CD4-positive, alpha-beta T cell (primary cell): ENCODE measurements at places on chromosomes 6 and 20.

- no peak for DNase-seq
These were observed 34.9 kb upstream of the AKIRIN2 start for GRCh38 chr6:87736809-87737540.

- DNase-seq = no peak
These were observed 120.1 kb downstream of the SNX5 start for GRCh38 chr20:17848249-17849048.

DNA sequence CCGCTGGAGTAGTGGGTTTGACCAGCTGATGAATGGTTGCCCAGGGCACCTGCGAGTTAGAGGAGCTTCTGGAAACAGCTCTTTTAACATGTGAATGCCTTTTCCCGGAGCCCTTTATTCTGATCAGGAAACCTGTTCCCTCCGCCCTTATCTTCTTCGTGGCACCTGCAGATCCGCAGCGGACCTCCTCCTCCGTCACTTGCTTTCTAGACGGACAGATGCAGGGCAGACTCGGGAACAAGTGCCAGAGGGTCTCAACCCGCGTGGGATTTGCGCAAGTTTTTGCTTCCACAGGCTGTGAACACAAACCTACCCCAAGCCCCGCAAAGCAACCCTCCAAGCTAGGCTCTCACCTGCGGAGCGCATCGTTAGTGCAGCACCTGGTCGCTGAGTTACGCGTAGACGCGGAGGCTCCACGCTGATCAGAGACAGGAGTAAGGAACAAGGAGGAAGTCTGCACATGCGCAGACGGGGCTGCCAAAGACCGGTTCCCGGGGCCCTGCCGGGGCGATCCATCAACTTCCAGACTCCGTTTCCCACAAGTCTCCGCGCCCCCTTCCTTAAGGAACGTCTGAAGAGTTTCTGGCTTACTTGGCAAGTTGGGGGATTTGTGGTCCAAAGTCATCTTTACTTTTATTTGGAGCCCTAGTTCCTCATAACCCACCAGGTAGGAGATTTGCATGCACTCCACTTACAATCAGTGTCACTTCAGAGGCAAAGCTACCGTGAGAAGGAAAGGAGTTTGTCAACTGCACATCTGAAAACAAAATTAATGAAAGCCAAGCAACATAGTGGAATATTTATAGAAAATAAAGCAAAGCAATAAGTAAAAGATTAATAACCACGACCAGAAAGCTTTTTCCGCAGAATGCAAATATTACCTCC is 52.7 kb upstream of the ELMO2 start:
- DNase-seq = no peak

- peak; percentile 80 for DNase-seq
These were observed 15.1 kb upstream of the ZNF217 start for GRCh38 chr20:53608456-53609452.

GRCh38 chr6:96613291-96613999 is 50.5 kb downstream of the FHL5 start:
- no peak for DNase-seq

DNA sequence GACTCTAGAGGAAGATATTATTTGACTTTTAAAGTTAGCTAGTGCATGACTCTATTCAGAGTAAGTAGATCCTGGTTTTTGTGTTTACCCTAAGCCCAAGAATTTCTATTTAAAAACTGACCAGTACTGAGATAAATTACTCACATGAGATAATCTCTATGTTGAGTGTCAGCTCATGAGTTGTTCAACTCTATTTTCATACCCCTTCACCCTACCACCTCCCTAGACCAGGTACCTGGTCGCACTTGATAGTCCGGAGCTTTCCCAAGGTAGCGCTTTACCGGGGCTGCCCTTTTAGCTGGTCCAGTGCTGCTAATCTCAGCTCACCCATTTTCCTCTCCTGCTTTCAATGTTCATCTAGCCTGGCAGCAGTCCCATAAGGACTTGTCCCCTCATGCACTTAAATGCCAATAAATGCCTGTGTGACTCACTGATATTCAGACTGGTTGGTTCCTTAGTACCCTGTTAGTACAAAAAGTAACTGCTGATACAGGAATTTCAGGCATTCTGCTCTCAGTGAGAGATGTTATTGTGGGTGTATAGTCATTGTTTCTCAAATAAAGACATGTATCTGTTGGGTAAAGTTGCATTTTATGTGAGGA is 503.9 kb downstream of the ADGRB3 start:
- no peak for DNase-seq

GRCh38 chr6:135869857-135870256 is 18.4 kb downstream of the PDE7B start:
- no peak for DNase-seq

GRCh38 chr6:70575899-70576495 is 9.3 kb downstream of the SDHAF4 start:
- DNase-seq = no peak

GRCh38 chr20:61559706-61560315 is 307.8 kb downstream of the CDH4 start:
- DNase-seq = no peak

DNA sequence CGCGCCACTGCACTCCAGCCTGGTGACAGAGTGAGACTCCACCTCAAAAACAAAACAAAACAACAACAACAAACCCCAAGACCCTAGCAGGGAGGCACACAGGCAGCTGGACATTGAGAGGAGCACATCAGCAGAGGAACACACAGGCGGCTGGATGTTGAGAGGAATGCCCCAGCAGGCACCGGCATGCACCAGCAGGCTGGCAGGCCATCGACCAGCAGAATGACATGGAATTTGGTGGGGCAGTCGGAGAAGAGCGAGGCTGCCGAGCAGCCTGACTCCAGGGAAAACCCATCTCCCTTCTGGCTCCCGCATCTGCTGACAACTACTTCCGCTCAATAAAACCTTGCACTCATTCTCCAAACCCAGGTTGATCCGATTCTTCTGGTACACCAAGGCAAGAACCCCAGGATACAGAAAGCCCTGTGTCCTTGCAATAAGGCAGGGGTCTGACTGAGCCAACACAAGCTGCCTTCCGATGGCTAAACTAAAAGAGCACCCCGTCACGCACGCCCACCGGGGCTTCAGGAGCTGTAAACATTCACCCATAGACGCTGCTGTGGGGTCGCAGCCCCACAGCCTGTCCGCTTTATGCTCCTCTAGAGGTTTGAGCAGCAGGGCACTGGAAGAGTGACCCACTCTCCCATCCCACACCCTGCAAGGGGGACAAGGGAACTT is 60.2 kb downstream of the SLC22A23 start:
- DNase-seq = no peak

DNA sequence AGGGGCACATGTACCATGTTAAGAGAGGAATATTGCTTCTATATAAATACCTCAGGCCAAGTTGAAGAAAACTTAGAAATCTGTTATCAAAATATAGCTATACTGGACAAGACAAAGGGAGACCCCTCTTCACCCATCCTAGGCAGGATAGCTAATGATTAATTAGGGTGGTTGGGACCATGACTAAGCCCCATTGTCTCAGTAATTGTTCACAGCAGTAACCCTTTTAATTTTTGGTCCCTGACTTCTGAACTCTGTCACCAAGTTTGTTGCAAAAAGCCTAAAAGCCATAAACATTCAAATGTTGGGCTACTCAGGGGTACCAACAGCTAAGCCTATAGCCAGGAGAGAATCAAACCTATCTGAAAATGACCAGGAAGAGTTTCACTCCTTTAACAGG is 19.2 kb upstream of the BTN3A2 start:
- no peak for DNase-seq

- no peak for DNase-seq
These were observed 156.2 kb upstream of the THBS2 start for GRCh38 chr6:169409742-169410312.

GRCh38 chr6:130322673-130323268 is 43.0 kb upstream of the TMEM200A start:
- peak; percentile 68 for DNase-seq

GRCh38 chr20:35283441-35284266 is 918 bp downstream of the EIF6 start:
- DNase-seq = no peak

- DNase-seq = no peak
These were observed 128.8 kb downstream of the LCA5 start for GRCh38 chr6:79408256-79408974.

DNA sequence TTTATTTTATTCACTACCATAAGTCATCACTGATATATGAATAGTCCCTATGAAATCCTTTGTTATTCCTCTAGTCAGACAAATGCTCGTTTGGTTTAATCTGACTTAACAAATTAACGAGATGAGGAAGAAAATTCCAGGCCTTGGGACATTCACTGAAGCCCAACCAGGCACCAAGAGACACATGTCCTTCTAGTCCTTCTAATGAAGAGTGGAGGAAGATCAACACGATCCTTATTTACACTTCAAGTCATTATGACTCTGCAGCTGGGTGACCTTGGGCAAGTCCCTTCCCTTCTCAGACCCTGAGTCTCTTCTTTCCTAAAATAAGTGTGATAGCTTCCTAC is 117.5 kb downstream of the CEBPB start:
- no peak for DNase-seq

- DNase-seq = no peak
These were observed 213.2 kb upstream of the MANEA start for GRCh38 chr6:95364016-95364604.

DNA sequence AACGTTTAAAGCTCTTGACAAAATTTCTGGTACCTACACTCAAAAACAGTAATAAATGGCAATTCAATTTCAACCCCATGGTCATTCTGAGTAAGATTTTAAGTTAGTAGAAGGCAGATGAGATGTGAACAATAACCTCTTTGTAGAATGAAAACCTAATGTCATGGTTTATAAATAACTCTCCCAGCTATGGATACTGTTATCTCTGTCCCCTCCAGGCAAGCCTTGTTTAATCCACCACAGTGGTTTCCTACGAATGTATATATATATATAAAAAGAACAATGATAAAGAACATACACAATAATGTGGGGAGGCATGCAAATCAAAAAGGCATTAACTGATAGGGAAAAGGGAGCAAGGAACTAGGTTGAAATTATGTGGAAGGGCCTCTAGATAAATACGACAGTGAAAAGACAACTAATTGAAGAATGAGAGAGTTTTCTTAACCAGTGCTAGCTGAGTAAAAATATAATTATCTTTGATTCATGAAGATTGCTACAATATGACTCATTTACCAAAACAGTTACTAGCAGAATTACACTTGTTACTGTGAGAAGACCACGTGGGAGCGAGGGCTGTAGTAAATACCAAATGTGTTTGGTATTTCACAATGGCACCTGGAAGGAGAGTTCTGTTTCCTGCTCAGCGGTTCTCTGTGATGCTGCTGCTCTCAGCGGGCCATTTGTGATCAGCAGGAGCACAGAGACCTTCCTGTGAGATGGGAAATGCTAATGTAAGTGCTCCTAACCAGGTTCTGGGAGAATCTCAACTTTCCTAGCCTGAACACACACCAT is 173.7 kb downstream of the MBOAT1 start:
- DNase-seq = no peak

DNA sequence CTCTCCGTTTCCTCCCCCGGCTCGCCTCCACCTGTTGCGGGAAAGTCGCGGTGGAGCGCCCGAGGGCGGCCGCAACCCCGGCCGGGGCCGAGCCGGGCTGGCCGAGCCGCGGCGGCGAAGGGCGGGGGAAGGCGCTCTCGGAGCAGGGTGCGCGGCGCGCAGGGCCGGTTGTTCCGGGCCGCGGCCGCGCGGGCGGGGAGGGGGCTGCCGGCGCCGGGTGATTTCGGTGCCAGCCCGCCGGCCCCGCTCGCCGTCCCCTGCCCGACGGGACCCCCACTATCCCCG is 235 bp downstream of the MAP7 start:
- DNase-seq = no peak

GRCh38 chr20:37220731-37221130 is 40.9 kb downstream of the GHRH start:
- no peak for DNase-seq

GRCh38 chr6:93394471-93394870 is 24.9 kb downstream of the EPHA7 start:
- DNase-seq = no peak

- DNase-seq = no peak
These were observed 700 bp upstream of the MCUR1 start for GRCh38 chr6:13814938-13815575.

- no peak for DNase-seq
These were observed 164.8 kb upstream of the NT5E start for GRCh38 chr6:85285114-85285513.

GRCh38 chr6:110816677-110817076 is 1.4 kb upstream of the CDK19 start:
- peak; percentile 15 for DNase-seq
